DMS79 (cell line): ENCODE measurements at places on chromosomes 13 and 19.

- no peak for DNase-seq
Measured at GRCh38 chr13:86155756-86156155, 356.5 kb upstream of the SLITRK6 start.

GRCh38 chr13:23748109-23748990, 140.8 kb downstream of the MIPEP start:
- DNase-seq = no peak

DNA sequence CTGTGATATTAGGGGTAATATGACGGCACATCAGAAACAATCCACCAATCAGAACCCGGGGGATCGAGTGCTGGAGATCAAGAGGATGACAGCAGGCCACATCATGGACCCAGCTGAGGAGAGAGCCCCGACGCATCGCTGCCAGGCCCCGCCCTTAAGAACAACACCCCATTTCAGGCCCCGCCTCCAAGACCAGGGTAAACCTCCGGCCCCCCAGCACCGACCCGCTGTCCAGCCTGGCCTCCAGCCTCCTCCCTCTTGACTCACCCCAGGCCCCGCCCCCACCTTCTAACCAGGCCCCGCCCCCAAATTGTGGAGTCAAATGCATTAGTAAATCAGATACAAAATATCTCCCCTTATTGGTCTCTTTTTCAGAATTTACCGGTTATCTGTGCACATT, 4.7 kb upstream of the ZNF611 start:
- no peak for DNase-seq

- no peak for DNase-seq
Measured at GRCh38 chr13:42497798-42498197, 76.2 kb upstream of the TNFSF11 start.

- no peak for DNase-seq
Measured at GRCh38 chr19:31180907-31181306, 168.3 kb downstream of the TSHZ3 start.

GRCh38 chr19:42596391-42597072, 1.8 kb upstream of the CEACAM8 start:
- DNase-seq = no peak

- no peak for DNase-seq
Measured at GRCh38 chr13:72545030-72545719, 182.3 kb downstream of the MZT1 start.

DNA sequence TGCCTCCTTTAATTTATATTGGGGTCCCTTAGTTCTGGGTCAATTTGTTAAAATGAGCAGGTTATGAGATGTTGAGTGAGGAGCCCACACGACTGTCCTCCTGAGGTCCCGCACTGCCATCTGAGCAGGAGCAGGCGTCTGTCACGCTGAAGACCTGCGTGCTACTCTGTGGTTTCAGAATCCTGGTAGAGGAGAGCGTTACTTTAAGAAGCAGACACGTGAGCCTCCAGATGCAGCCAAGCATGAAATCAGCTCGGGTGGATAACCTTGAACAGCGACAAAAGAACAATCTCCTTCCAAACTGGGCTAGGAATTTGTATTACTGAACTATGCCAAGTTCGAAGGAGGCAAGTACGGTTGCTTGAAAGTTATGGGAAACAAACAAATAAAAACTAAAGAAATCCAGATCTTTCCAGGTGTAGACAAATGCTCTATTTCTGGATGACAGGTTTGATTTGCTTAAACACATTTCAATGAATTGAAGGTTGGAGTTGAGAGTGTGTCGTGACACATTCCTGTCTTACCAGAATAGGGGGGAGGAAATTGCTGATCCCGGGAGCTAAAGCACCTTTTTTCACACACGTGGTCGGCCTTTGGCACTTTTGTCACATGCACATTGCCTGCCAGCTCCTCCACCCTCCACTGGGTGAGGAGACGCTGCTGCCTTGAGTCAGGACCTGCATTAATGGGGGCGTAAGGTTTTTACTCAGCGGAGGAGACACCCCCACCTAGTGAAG, 945.5 kb upstream of the SLC10A2 start:
- DNase-seq = no peak

DNA sequence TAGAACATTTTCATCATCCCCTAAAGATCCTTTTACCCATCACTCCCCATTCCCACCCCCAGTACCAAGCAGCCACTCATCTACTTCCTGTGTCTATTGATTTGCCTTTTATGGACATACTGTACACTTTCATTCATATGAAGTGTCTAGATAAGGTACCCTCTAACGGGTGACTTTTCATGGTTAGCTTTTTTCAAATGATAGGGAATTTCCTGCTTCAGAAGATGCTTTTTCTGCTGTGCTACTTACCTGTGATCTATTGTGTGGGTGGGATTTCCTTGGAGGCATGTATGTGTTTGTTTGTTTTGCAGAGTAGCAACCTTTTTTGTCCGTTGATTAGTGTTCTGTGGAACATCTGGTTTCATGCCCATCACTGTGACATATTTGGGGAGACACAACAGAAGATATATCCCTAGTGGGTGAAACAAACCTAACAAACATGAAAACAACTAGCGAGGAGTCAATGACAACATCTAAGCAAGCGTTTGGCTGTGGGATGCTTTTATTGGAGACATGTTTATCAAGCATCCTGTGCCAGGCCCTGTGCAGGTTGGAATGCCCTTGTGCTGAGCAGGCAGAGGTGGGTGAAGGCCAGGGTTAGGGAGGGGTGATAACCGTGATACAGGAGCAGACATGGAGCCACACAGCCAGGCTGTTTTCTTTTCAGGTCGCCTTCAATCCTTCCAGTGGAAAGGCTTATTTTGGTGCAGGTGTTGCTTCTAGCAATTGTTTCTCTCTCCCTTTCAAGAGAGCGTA, 17.6 kb downstream of the SPINT2 start:
- no peak for DNase-seq

- no peak for DNase-seq
Measured at GRCh38 chr13:46170268-46170667, 11.7 kb downstream of the LCP1 start.

- DNase-seq = no peak
Measured at GRCh38 chr13:82565201-82565600, 1317.1 kb downstream of the SLITRK1 start.

DNA sequence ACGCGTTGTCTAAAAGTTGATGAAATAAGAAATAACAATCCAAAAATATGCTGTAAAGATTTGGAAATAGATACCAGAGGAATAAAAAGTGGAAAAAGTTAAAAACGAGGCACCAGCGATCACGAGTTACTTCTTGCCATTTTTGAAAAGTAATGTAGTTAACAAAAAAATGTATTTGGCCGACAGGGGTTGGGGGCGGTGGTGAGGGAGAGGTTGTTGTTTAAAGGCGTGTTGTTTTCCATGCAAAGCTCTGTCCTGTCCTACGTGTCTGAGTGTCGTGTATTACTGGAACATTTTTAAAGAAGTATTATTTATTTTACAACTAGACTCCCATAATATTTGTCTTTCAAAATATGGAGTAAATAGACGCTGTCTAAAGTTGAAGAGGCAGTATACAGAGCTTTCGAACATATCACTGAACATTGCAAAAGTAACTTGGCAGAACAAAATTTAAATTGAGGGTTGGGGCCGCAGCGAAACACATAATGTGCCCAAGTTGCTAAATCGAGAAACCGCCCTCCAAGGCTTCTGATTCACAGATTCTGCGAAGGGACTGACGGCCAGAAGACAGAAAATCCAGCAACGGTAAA, 823 bp downstream of the FBXO17 start:
- DNase-seq = no peak

DNA sequence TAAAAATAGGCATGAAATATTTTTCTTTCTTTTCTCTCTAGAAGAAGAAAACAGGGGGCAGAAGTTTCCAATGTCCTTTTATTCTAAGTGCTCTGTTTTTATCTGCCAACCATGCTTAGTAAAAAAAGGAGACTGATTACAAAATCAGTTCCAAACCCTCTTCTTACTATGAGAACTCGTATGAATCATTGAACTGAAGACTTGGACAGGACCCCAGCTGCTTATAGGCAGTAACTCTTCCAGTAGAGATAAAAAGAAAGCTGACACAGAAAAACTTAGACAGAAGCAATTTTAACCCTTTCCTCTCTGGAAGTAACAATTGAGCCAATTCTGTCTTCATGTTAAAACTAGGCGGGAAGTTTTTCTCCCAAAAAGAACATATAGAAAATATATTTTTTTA, 24.5 kb upstream of the FREM2 start:
- DNase-seq = no peak

GRCh38 chr13:78187781-78188180, 269.1 kb upstream of the EDNRB start:
- DNase-seq = no peak

DNA sequence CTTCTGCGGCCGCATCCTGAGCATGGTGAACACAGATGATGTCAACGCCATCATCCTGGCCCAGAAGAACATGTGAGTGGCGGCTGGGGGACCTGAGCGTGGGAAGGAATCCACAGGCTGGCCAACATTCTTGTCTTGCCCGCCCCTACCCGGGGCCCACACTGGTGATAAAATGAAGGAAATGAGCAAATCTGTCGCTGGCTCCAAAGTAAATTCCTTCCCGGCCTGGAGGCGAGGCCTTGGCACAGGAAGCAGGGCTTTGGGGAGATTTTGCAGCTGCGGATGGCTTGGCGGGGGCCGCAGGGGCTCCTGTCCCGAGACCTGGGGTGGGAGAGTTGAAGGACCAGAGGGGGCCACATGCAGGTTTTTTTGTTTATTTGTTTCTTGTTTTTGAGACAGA, 4.4 kb downstream of the KXD1 start:
- no peak for DNase-seq
